ENCODE measurements at places on chromosomes 5 and 9.
A peak's percentile ranks its signal among the peaks of the same experiment; 100 is the strongest.

GRCh38 chr9:78005231-78006002 is 26.2 kb downstream of the GNAQ start:
- DNase-seq, result no peak

DNA sequence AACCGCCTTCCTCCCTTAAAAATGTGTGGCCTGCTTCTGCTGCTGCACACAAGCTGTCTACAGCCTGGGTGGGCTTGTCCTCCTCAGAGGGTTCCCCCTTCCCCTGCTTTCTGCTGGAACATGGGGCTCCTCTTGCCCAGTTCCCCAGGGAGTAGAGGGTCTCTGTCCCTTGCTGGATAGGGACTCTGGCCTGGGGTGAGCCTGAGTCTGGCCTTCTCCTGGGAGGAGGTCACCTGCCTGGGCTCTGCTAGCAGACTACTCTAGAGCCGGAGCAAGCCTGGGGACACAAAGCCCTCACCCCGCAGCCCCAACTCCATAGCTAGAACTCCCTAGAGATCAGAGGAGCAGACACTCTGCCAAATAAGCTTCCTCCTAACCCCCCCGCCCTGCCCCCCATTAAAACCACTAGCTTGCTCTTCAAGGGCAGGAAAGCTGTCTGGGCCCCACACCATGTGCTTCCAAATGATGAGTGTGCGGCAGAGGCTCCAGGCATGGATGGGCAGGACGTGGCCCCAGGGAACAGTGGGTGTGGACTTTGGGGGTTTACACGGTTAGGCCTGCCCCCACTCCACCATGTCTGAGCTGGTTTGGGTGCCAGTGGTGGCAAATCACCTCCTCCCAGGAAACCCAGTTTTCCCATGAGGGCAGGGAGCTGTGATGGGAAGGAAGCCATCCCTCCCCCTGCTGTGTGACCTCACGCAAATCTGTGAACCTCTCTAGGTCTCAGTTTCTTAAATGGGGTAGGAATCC is 10.0 kb downstream of the TCF7 start:
- no peak for DNase-seq

DNA sequence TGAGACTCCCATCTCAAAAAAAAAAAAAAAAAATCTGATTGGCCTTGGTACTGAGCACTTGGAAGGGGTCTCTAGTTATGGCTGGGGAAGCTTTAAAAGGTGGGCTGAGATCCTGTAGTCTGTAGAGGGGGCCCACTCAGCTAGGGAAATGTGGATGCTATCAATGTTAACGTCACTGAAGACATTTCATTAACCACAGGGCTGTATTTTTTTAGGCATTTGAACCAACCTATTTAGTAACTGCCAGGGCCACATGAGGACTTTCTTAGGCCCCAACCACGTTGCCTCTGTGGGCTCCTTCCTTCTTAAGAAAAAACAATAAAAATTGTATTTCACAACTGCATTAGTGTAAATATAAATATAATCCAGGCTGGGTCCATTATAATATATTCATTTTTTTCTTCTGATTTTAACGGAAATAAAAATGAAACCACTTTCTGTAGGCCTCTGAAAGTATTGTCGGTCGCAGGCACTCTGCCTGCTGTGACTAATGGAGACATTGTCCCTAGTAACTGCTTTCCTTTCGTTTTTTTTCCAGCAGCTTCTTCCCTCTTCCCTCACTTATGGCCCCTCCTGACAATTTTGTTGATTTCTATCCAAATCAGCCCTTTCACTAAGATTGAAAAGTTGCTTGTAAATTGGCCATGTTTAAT is 71.6 kb downstream of the GCNT1 start:
- no peak for DNase-seq

DNA sequence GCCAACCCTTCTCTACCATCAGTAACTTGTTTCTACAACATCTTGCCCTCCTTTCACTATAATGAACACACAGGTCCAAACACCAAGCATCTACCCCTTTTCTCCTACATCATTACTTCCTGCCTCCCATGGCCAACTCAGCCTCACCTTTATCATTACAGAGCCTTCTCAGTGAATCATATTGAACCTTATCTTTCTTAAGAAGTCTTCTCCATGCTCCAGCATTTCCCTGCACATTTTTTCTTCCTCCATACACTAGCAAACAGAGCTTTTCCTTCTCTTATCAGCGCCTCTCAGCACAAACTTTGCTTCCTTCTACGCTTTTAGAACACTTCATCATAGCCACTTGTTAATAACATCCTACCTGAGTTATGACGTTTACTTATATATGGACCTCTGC is 148.2 kb downstream of the ARL15 start:
- no peak for DNase-seq

DNA sequence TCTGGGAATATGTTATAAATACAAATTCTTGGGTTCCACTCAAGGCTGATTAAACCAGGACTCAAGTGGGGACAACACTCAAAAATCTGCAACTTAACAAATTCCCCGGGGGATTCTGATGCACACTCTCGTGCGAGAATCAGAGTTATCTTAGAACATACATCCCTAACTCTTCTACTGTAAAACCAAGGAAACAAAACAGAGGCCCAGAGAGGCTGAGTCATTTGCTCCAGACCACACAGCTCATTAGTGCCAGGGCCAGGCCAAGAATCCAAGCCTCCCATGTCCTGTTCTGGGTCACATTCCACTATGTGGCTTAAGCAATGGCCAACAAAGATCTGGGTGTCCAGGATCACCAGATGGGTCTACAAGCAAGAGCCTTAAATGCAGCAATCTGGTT is 166.0 kb downstream of the ADAMTS12 start:
- no peak for DNase-seq

GRCh38 chr5:16410338-16410737 is 55.3 kb downstream of the ZNF622 start:
- no peak for DNase-seq

DNA sequence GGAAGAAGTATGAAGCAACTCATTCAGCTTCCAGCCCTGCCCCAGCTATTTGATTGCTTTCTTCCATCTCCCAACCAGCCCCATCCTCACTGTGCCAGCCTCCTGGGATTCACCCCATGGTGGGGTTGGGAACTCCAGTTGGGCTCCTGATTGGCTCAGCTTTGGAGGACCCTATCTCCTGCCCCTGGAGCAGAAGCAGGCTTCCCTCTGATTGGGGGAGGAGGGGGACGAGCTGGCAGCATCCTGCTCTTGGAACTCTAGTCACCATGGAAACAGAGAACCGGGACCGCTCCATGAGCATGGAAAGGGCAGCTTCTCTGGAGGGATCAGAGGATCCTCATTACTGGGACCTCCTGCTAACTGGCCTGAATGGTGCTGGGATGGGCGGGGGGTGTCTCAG is 2.6 kb downstream of the SLC6A7 start:
- DNase-seq, result no peak

- no peak for DNase-seq
These were observed 48.7 kb upstream of the ORM1 start for GRCh38 chr9:114274217-114274616.

- DNase-seq, result no peak
These were observed 89.7 kb downstream of the DAP start for GRCh38 chr5:10671041-10672008.

DNA sequence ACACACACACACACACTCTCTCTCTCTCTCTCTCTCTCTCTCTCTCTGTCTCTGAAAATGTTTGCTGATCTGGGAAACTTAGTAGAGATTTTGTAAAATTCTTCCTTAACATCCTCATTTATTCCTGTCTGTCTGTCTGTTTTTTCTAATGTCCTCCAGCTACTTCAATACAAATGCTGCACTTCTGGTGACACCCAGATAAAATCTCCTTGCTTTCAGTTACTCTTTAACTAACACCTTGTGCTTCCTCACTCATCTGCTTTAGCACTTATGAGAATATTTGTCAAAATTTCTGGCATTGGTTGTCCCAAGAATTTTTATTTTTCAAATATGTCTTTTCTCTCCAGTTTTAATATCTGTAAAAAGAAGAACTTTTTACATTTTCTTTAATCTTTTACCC is 35.0 kb upstream of the ARRDC3 start:
- no peak for DNase-seq

DNA sequence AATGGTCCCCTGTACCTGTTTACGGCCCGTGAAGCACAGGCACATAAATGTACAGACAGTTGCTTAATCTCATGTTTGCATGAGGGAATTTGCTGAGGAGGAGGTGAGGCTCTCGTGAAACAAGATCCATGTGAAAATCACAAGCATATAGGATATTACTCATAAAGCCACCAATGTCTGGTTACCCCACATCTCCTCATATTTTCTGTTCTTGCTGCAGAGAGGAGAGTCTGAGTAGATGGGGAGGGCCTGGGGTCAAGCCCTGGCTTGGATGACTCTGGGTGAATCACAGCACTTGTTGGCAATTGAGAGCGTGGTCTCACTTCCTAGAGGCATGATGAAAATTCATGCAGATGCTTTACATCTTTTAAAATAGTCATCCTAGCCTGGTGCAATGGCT is 975 bp downstream of the AGXT2 start:
- DNase-seq, result no peak

DNA sequence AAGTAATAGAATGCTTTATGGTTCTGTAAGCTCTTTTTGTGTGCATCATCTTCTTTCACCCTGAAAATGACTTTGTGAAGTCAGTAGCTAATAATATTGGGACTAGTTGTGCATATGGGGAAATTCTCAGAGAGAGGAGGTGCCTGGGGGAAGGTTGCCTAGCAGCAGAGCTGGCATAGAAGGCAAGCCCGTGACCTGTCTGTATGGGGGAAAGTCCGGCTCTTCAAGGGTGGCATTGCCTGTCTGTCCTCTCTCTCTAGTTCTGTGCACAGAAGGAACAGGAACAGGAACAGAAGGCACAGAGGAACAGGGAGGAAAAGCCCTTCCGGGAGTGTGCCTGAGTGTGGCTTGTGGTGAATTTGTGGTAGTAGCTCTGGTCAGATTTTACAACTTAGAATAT is 33.1 kb downstream of the SH3GL2 start:
- no peak for DNase-seq

GRCh38 chr5:180605554-180606214 is 14.4 kb upstream of the SCGB3A1 start:
- DNase-seq, result peak; percentile 38

DNA sequence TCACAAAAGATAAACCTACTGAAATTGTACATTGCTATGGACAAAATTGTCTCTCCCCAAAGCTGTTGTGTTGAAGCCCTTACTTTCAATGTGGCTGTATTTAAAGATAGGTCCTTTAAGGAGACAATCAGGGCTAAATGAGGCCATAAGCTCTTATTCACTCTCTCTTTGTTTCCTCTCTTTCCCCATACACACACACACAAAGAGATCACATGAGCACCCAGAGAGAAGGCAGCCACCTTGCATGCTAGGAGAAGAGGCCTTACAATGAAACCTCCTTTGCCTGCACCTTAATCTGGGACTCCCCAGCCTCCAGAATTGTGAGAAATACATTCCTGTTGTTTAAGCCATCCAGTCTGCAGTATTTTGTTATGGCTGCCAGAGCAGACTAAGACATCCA is 1295.6 kb upstream of the CDH6 start:
- DNase-seq, result no peak

- no peak for DNase-seq
These were observed 11.4 kb upstream of the ENG start for GRCh38 chr9:127865645-127866464.

DNA sequence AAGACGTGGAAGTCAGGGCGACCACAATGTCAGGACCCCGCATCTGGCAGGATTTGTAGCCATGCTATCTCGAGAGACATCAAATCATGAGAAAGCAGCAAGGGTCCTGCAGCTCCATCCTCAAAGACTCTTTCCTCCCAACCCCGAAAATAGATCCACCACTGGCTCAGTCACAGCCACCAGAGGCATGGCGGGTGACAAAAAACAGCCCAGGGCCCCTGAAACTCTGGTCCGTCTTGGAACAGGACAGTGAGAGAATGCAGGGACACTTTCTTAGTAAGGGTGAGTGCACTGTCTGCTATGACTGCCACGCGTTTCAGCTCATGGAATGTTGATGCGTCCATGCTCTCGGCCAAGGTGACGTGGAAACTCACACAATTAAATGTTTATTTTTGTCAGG is 220.9 kb downstream of the IRX2 start:
- DNase-seq, result no peak

DNA sequence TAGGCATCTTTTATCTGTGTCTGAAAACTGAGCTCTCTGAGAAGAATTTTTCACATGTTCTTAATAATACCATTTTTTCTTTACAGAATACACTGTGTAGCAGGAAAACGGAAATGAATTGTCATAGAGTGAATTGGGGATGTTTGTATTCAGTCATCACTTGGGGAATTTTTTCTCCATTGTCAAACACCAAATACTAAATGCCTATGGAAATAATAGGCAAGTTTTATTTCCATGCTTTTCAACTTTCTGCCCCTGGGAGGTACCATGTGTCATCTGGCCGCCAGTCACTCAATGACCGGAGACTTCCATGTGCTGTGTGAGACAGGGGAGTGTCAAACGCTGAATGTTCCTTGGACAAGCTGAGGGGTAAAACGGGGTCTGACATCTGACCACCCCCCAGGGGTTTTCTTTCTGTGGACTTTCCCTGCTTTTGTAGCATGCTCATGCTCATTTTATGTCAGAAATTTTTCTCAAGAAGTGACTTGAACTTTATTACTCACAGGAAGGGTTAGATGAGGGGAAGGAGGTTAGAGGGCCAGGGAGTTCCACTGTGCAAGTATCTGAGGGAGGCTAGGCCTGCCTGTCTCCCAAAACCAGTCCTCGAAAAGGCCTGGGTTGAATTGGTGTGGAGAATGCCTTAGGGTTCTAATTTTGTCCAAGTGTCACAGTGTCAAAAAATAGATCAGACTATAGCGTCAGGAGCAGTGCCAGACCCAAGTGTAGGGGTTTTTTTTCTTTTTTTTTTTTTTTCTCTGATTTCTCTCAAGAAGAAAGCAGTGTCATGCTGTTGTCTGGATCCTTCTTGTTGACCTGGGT is 438.6 kb downstream of the AGTPBP1 start:
- DNase-seq, result no peak

GRCh38 chr5:663436-664342 is 29.5 kb downstream of the TPPP start:
- DNase-seq, result no peak

DNA sequence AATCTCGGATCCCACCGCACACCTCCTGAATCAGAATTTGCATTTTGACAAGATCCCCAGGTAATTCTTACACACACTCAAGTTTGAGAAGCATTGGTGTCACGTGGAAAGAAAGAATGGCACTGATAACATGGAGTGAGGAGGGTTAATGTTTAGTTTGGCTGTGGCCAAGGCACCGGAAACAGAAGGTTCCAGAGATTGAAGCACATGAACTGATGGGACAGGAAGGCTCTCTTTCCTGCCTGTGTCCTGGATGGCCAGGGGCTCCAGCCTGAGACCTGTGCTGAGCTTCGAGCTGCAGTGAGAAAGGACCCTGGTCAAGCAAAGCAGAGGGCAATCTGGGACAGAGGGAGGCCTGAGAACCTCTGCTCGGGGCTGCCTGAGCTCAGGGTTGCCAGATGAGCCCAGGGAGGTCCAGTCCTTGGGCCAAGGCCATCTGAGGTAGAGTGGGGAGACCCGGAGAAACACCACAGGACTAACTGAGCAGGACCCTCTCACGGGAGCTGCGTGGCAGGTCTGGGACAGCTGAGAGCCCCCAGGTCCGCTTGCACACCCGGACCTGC is 27.3 kb downstream of the AFAP1L1 start:
- DNase-seq, result no peak

Measured in stimulated activated CD8-positive, alpha-beta memory T cell treated with anti-CD3 and anti-CD28 coated beads, Interleukin-2, amount 100 ng/mL, for 1 hour (primary cell).